IPS DF 6.9 (cell line): ENCODE measurements at places on chromosomes 6 and 20.

- no peak for DNase-seq
- H3K4me1 ChIP-seq: no peaks in the 10 kb centered on the region
- no peak overlapping the region for H3K4me3 ChIP-seq
- no peaks in the 10 kb centered on the region for H3K36me3 ChIP-seq
- H3K27ac ChIP-seq: no peak overlapping the region
Measured at GRCh38 chr6:14500809-14501208, 383.2 kb downstream of the CD83 start.

DNA sequence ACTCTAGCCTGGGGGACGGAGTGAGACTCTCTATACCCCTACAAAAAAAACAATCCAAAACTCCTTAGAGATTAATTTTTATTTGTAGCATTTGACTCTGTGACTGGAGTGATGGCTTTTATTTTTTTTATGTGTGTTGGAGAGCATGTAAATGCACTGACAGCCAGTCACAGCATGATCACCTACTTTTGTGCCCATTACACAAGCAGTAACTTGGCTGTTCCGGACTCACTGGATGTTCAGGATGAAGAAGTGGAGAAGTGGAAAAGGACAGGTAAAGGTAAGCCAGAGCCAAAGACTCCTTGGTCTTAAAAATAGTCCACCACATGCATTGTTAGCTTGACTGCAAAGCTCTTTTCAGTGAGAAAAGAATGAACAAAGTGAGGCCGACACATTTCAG lies 222.6 kb downstream of the FOXC1 start:
- no peak for DNase-seq
- peaks cover 3% of the 10 kb centered on the region; the same call in 1 of the 2 replicates for H3K4me1 ChIP-seq
- no peak overlapping the region for H3K27ac ChIP-seq

GRCh38 chr20:44419131-44419844 lies 56.4 kb upstream of the TTPAL start:
- H3K27me3 ChIP-seq: no peaks in the 10 kb centered on the region
- H3K36me3 ChIP-seq: no peaks in the 10 kb centered on the region
- no peak for DNase-seq
- H3K27ac ChIP-seq: no peak overlapping the region

DNA sequence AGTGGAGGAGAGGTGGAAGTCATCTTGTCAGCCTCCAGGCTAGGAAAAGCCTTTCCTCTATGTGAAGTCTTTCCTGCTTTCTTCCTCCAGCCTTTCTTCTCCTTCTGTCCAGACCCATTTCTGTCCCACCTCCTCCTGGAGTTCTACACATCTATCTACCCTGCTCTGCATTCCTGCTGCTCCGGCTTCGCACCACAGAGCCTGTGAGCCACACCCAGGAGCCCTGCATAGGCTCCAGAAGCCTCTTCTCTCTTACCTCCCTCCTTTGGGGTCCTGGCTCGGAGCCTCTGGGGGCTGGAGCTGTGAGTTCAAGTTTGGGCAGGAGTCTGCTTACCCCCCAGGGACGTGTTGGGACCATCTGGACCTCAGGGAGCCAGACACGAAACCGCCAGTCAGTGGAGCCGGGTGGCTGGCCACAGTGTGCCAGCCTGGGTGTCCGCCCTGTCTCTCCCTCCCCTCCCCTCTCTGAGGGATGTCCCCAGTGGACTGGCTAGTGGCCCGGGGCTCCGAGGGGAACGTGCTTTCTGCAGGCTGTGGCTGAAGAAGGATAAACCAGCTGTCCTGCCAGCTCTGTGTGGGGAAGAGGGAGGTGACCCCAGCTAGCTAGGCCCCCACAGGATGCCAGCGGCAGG lies 99.2 kb downstream of the VEGFA start:
- no peaks in the 10 kb centered on the region for H3K36me3 ChIP-seq
- H3K27ac ChIP-seq: no peak overlapping the region
- no peak for DNase-seq
- H3K4me3 ChIP-seq: no peak overlapping the region
- H3K27me3 ChIP-seq: no peaks in the 10 kb centered on the region
- peaks cover 8% of the 10 kb centered on the region for H3K4me1 ChIP-seq

DNA sequence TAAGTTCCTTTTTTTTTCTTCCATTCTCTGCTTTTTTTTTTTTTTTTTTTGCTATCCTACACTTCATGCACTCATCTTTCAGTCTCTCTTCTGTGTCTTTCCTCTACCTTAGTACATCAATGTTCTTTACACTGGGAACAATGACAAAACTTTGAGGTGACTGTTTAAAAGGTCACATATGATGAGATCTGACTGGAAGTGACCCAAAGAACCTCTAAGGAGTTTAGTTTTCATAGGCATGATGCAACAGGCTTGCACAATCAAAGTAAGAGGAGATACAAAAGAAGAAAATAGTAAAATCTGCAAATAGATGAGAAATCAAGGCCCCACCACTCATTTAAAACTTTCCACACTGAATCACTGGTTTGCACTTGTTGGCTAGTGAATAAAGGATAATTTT lies 840.8 kb downstream of the TBC1D32 start:
- H3K4me1 ChIP-seq: no peaks in the 10 kb centered on the region
- H3K36me3 ChIP-seq: no peaks in the 10 kb centered on the region
- H3K27me3 ChIP-seq: no peaks in the 10 kb centered on the region

- no peak overlapping the region for H3K4me3 ChIP-seq
- H3K27ac ChIP-seq: no peak overlapping the region
- no peak for DNase-seq
- peaks cover 6% of the 10 kb centered on the region for H3K4me1 ChIP-seq
- no peaks in the 10 kb centered on the region; the same call in 1 of the 2 replicates for H3K36me3 ChIP-seq
- H3K27me3 ChIP-seq: no peaks in the 10 kb centered on the region
Measured at GRCh38 chr20:10633718-10634117, 40.1 kb downstream of the JAG1 start.

DNA sequence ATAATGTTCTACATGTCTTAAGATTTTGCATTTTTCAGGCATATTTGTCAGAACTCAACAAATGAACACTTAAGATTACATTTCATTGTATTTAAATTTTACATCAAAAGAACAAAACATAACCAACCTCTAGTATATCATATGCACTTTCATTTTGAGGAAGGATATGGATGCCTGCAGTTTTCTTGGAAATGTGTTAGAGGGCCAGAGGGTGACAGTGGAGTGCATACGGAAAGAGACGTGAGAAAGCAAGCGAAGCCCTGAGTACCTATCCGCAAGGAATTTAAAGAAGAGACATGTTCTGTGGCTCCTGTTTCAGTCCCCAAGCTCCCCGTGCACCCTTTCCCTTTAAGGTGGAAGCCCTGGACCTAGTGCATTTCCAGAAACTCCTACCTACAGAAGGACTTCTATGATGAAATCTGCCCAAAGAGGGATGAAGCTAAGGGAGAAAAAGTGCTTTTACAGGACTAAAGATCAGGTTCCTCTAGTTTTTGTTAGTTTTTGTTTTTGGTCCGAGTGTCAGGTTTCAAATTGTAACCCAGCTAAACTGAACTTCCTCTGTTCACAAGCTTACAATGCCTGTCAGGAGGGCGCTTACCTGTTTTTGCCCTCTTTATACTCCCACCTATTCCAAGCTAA lies 38.8 kb downstream of the EZR start:
- no peaks in the 10 kb centered on the region for H3K27me3 ChIP-seq
- H3K4me3 ChIP-seq: no peak overlapping the region
- no peaks in the 10 kb centered on the region for H3K4me1 ChIP-seq
- no peak overlapping the region for H3K27ac ChIP-seq
- no peak for DNase-seq

- DNase-seq: no peak
- H3K36me3 ChIP-seq: no peaks in the 10 kb centered on the region; the same call in 1 of the 2 replicates
- no peak overlapping the region for H3K27ac ChIP-seq
- no peaks in the 10 kb centered on the region; the same call in 1 of the 2 replicates for H3K27me3 ChIP-seq
- H3K4me1 ChIP-seq: peaks cover 3% of the 10 kb centered on the region; the same call in 1 of the 2 replicates
- H3K4me3 ChIP-seq: no peak overlapping the region
Measured at GRCh38 chr20:3731944-3732326, 550 bp upstream of the HSPA12B start.

- H3K27me3 ChIP-seq: no peaks in the 10 kb centered on the region
- no peak overlapping the region for H3K27ac ChIP-seq
- no peak overlapping the region for H3K4me3 ChIP-seq
- no peaks in the 10 kb centered on the region for H3K36me3 ChIP-seq
- H3K4me1 ChIP-seq: no peaks in the 10 kb centered on the region
Measured at GRCh38 chr6:168865-169455, 123.3 kb upstream of the DUSP22 start.

DNA sequence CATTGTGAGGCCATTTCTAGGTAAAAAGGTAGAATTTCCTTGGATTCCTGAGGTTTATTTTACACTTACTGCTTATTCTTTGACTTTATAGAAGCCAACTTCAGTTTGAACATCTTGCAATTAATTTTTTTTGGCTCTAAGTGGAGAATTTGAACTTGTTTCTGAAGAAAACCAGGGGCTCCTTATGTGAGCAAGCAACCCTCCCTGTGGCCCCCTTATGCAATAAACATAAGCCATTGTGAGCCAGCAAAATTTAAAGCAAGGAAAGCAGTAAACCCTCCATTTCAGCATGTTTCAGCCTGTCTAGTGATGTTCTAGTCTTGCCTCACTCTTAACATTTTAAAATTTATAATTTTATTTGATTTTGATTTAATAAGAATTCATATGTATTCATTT lies 5.6 kb downstream of the HLA-F start:
- H3K4me3 ChIP-seq: no peak overlapping the region
- H3K4me1 ChIP-seq: no peaks in the 10 kb centered on the region
- no peak for DNase-seq
- no peak overlapping the region for H3K27ac ChIP-seq
- H3K36me3 ChIP-seq: no peaks in the 10 kb centered on the region
